CD4-positive, alpha-beta T cell (primary cell): ENCODE measurements at places on chromosomes 13 and 19.

DNA sequence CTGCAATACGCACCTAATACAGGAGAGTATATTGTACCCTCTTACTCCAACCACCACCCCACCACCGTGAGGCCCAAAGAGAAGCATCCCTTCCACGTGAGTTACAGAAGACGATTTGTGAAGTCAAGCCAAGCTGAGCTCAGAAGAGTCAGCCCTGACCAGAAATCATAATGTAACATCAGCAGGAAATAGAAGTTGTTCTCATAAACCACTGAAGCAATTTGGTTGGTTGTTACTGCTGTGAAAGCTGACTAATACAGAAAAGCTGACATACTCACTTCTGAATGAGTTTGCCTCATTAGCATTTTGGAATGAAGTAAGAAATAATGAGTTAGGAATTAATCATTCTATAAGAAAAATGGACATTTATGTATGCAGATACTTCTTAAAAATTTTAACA is 749.4 kb upstream of the SLC10A2 start:
- DNase-seq, result no peak

- no peak for DNase-seq
These were observed 73.1 kb downstream of the FLT1 start for GRCh38 chr13:28421676-28422410.

GRCh38 chr13:73776151-73776785 is 357.9 kb downstream of the KLF12 start:
- DNase-seq, result no peak

GRCh38 chr13:38872693-38873092 is 117.9 kb downstream of the STOML3 start:
- peak; percentile 5 for DNase-seq

DNA sequence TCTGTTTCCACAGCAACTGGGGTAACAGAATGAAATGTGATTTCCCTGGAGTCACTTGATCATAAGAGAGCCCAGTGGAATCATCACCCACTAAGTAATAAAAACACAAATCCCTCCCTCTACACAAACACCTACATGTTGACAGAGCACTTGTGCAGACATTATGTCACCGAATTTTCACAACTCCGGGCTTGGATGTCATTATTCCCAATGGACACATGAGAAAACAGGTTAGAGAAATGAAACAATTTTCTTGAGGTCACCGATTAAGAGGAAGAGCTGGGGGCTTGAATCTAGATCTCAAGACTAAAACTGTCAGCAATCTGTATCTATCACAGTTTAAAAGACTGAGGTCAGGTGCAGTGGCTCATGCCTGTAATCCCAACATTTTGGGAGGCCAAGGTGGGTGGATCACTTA is 3.1 kb downstream of the XRCC1 start:
- no peak for DNase-seq

- no peak for DNase-seq
These were observed 6.6 kb downstream of the C19orf25 start for GRCh38 chr19:1472231-1473084.

DNA sequence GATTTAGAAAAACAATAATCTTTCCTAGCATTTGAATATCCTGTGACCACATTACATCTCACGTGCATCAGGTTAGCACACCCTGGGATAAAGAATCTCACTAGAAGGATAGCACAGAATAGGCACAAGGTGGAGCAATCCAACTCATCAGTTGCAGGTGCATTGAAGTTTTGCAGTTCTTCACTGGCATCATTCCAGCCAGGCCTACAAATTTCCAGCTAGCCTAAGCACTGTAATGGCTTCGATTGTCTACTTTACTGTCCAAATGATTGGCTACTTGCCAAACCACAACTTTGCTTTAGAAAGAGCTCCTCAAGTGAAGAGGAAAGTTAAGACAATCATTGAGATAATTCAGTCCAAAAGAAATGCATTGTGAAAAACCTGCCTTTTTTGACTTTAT is 89.5 kb downstream of the SPRY2 start:
- DNase-seq, result no peak

- DNase-seq, result no peak
These were observed 29.8 kb upstream of the TM9SF2 start for GRCh38 chr13:99471221-99472121.

DNA sequence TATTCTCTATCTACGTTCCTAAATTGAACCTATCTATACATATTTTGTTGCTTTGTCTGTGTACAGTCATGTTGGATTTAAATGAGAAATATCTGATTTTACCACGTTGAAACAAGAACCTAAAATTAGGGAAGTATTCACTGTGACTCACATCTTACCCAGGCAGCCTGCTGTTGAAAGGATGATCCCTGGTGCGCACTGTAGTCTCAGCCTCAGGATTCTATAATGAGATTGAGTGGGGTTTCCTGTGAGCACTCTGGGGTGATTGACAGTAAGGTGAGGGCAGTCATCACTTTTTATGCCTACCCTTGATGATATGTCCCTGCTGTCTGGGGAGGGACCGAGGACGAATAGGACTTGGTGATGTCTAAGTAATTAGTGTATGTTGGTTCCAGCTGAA is 35.4 kb downstream of the PCCA start:
- DNase-seq, result no peak

DNA sequence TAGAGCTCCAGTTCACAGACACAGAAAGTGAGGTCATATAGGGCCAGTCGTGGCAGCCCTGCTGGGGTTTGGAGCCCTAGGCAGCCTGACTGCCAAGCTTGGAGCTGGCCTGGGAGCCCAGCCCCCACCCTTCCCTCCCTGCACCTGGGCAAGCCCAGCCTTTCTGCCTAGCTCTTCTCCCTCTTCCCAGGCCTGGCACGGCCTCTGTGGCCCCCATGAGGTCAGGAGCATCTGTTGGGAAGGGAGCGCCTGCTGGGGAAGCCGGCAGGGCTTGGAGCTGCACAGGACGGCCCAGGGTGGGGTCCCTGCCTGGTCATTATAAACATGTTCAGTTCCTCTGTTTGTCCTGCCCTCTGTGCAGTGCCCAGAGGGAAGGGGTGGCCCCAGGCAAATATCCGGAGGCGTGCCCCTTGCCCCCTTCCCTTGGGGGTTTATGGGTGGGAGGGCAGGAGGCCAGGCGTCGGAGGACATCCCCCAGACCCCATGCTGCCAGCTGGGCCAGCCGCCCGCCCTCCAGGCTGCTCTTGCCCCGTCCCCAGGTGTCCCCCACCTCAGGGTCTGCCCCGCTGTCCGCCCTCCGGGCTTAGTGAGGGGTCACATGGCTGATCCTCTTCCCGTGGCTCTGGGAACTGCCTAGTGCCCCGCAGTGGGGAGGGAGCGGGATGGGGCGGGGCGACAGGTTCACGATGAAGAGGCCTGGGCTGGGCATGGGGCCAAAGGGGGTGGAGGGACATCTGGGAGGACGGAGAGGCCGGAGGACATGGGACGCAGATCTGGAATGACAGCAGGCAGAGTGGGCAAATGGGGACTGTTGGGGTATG is 30.0 kb upstream of the NCCRP1 start:
- DNase-seq, result no peak

DNA sequence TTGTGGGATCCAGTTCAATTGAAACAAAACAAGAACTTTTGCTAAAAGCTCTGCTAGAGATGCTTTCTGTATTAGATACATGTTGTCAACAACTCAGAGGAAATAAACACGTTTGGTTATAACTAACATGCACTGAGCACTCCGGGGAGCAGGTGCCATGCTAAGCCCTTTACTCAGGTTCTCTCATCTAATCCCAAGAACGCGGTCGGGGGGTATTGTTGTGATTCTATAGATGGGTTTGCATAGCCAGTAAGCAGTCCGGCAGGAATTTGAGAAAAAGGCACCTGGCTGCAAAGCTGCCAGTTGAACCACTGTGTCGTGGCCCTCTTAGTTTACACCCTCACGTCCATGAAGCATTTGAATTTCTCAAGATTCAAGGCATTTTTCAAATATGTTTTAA is 24.3 kb upstream of the SPACA7 start:
- no peak for DNase-seq

DNA sequence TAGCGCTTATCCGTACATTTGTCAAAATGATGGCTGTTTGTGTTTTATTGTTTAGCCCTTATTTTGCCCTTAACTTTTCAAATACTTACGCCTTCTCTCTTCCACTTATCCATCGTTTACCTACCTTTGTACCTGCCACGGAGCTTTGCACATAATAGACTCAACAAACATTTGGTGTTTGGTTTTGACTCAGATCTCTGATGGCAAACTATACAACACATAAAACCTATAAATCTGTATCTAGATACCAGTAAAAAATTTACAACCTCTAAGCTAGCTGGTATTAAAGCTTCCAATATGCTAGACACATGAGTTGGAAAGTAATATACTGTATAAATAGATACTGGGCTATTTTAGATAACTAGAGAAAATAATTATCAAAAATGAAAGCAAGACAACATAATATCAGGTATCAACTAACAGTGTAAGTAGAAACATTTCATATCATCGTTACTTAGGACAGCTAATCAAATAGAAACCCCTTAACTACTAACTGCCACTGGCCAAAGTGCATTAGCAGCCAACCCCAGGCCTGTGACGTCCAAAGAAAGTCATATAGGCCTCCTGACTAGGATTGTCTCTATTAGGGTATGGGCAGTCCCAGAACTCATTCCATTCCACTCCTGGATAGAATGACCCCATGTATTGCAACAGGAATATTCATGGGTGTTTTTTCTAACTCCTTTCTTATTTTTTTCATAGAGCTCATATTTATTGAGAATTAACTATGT is 53.8 kb downstream of the KCTD12 start:
- no peak for DNase-seq

- no peak for DNase-seq
These were observed at the start of gene CHST8 for GRCh38 chr19:33621811-33622504. CHST8 (plus strand) TSS chr19:33621953; CDS start chr19:33689262, 67,309 bp downstream.

- no peak for DNase-seq
These were observed 58.4 kb upstream of the MTIF3 start for GRCh38 chr13:27508802-27509201.
